ENCODE measurements at places on chromosomes 2 and 18.

GRCh38 chr18:32439802-32440201 is 30.9 kb downstream of the GAREM1 start:
- no peak for DNase-seq

- no peak for DNase-seq
These were observed 336.5 kb upstream of the MMADHC start for GRCh38 chr2:149924028-149924427.

DNA sequence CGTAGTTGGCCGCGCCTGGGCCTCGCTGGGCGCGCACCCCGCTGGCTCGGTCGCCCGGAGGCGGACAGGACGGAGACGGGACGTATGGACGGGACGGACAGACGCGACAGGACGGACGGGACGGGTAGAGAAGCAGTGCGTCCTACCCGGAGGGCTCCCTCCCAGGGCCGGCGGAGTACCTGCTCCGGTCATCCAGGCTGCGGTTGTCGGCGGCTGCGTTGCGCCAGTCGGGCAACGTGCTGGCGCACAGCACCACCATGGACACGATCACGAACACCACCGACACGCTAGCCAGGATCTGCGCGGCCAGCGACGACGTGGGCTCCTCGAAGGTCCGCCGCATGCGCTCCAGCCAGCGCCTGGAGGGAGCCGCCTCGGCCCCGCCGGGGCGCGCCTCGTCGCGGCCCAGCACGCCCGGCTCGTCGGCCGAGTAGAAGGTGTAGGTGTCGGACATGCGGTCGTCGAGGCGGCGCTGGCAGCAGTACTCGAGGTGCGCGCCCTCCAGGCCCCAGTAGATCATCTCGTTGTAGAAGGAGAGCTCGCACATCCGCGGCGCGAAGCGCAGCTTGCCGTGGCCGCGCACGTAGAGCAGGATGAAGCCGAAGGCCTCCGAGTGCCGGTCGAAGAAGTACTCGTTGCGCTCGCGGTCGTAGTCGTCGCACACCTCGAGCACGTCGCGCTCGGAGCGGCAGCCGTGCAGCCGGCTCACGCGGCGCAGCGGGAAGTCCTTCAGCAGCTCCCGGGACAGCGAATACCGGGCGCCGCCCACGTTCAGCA is 903 bp downstream of the KCNG3 start:
- DNase-seq = peak; percentile 64

- DNase-seq = no peak
These were observed 577.2 kb upstream of the HNMT start for GRCh38 chr2:137387044-137387443.

DNA sequence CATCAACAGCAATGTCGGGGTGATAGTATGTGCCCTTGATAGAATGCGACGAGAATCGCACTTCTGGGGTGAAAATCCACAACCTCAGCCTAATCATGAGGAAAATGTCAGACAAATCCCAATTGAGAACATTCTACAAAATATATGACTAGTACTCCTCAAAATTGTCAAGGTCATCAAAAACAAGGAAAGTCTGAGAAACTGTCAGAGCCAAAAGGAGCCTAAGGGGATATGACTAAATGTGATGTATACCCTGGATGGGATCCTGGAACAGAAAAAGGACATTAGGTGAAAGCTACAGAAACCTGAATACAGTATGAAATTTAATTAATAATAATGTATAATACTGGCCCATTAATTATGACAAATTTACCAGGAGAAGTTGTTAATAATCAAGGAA is 7.6 kb upstream of the CACNB4 start:
- no peak for DNase-seq

- DNase-seq = no peak
These were observed 43.6 kb downstream of the SH3RF3 start for GRCh38 chr2:109172556-109173105.

- peak; percentile 52 for DNase-seq
These were observed 76.5 kb downstream of the CYBRD1 start for GRCh38 chr2:171598713-171599319.

DNA sequence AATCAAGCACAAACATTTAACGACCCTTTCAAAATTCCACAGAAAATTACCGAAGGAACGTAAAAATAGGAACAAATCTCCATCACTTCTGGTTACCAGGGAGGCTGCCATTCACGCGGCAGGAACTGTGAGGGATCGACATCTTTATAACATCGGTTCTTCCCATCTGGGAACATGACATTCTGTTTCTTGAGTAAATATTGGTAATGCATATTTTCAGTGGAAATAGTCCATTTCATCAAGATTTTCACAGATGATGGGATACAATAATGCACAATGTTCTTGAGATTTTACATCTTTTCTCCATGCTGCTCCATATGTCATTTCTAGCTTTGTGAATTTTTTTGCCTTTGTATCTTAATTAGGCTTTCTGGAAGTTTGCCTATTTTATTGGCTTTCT is 10.0 kb downstream of the ADD2 start:
- no peak for DNase-seq

GRCh38 chr18:6055711-6056110 is 160.4 kb upstream of the TMEM200C start:
- no peak for DNase-seq

GRCh38 chr2:119574864-119575263 is 30.6 kb downstream of the CFAP221 start:
- no peak for DNase-seq

GRCh38 chr2:54977149-54977548 is 73.1 kb downstream of the RTN4 start:
- no peak for DNase-seq

- DNase-seq = no peak
These were observed 364.4 kb upstream of the CHST9 start for GRCh38 chr18:27549335-27550039.

GRCh38 chr2:168988755-168989154 is 42.4 kb downstream of the ABCB11 start:
- DNase-seq = no peak

Measured in ecto neural progenitor cell (in vitro differentiated cells).